ENCODE measurements at places on chromosomes 6 and 20.

DNA sequence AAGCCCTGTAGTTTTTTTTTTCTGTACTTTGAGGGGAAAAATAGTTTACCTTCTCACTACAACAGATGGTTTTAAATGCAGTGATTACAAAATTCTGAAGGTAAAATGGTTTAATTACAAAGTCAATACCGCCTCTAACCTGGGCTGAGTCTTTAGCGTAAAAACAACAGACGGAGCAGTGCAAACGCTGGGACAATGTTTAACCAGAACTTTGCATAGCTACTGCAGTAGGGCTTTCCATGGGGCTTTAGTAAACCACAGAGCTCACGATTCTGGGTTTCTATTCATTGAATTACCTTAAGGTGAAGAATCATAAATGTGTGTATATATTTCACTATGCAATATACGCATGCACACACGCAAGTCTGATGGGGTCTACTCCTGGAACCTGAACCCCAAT, 77.9 kb downstream of the RFX6 start:
- no peaks in the 10 kb centered on the region for H3K36me3 ChIP-seq
- H3K27me3 ChIP-seq: no peaks in the 10 kb centered on the region

- H3K27me3 ChIP-seq: no peaks in the 10 kb centered on the region
- no peaks in the 10 kb centered on the region for H3K36me3 ChIP-seq
- DNase-seq: no peak
- H3K27ac ChIP-seq: no peak overlapping the region
- no peaks in the 10 kb centered on the region for H3K4me1 ChIP-seq
- H3K4me3 ChIP-seq: no peak overlapping the region
These were observed 126.2 kb upstream of the RNF24 start for GRCh38 chr20:4141291-4142240.

GRCh38 chr20:44603327-44603726, 20.9 kb downstream of the PKIG start:
- peaks cover 26% of the 10 kb centered on the region for H3K4me1 ChIP-seq
- H3K27ac ChIP-seq: no peak overlapping the region
- no peaks in the 10 kb centered on the region for H3K36me3 ChIP-seq
- no peak overlapping the region for H3K4me3 ChIP-seq
- no peak for DNase-seq

GRCh38 chr6:128068119-128068479, 167.2 kb upstream of the THEMIS start:
- H3K4me3 ChIP-seq: no peak overlapping the region
- no peak for DNase-seq
- H3K36me3 ChIP-seq: no peaks in the 10 kb centered on the region
- peaks cover 7% of the 10 kb centered on the region for H3K4me1 ChIP-seq
- no peak overlapping the region for H3K27ac ChIP-seq

GRCh38 chr6:21005816-21006570, 471.7 kb downstream of the CDKAL1 start:
- DNase-seq: no peak
- H3K27ac ChIP-seq: no peak overlapping the region
- no peaks in the 10 kb centered on the region for H3K4me1 ChIP-seq
- H3K27me3 ChIP-seq: no peaks in the 10 kb centered on the region
- no peak overlapping the region for H3K4me3 ChIP-seq
- peaks cover 53% of the 10 kb centered on the region for H3K36me3 ChIP-seq

GRCh38 chr20:41573955-41574354, 44.2 kb downstream of the CHD6 start:
- no peak for DNase-seq
- H3K36me3 ChIP-seq: no peaks in the 10 kb centered on the region
- H3K4me3 ChIP-seq: no peak overlapping the region
- peaks cover 65% of the 10 kb centered on the region for H3K4me1 ChIP-seq
- H3K27me3 ChIP-seq: no peaks in the 10 kb centered on the region
- H3K27ac ChIP-seq: no peak overlapping the region

GRCh38 chr6:16291739-16292138, 53.4 kb downstream of the GMPR start:
- H3K27ac ChIP-seq: no peak overlapping the region
- H3K27me3 ChIP-seq: no peaks in the 10 kb centered on the region
- DNase-seq: no peak
- H3K4me3 ChIP-seq: no peak overlapping the region

GRCh38 chr6:105310371-105310770, 92.5 kb downstream of the PREP start:
- H3K4me3 ChIP-seq: no peak overlapping the region
- peaks cover 20% of the 10 kb centered on the region for H3K36me3 ChIP-seq
- no peak for DNase-seq
- H3K27me3 ChIP-seq: no peaks in the 10 kb centered on the region
- no peaks in the 10 kb centered on the region for H3K4me1 ChIP-seq
